ENCODE measurements at places on chromosomes 16 and 17.

DNA sequence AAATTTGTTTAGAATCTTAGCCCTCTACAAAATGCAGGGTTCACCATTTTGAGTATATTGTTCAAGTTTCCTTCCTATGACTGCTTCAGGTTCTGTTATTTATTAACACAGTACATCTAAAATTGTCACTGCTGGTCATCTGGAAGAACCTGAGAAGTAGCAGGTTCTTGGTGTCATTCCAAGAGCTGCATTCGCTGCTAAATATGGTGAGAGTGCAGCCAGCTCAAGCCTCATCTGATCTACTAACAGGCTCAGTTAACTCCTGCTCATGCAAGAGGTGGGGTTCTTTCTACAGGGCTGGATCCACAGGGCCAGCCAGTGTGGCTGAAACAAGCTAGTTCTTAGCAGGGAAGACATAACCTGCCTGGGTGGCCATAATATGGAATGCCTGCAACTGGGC is 1946.1 kb downstream of the TP53TG3F start:
- DNase-seq, result no peak

DNA sequence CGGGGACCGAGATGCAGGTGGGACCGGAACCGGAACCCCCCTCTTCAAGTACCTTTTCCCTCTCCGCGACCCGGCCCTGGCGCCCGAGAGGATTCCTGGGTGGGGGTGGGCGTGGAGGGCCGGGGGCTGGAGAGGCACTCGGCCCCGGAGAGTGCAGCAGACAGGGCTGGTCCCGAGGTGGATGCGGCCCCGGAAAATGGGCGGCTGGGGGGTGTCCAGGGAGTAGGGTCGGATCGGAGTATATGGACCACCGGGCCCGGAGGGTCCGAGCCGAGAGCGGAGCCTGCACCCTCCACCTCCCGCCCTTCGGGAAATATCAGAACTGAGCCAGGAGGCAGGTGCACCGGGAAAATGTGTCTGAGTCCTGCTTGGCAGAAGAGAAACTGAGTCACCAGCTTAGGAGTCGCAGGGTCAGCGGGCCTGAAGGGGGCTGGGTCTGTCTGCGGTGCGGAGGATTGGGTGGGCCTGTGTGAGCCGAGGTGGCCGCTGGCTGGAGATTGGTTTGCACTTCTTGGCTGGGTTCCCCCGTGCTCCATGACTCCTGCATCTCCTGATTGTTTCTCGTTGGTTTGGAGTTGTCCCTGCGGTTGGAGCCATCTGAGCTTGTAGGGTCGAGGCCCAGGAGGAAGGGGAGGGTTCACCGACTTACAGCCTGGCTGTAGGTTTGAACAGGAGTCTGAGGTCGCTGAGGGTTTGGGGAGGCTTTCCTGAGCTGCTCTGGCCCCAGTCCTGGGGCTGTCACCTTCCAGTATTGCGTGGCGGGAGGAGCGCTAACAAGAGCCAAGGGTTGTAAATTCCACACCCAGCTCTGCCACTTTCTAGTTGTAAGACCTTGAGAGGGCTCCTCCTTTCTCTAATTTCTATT is 518 bp downstream of the SH2B1 start:
- peak; percentile 22 for DNase-seq

GRCh38 chr16:56505181-56505580 is 14.6 kb downstream of the BBS2 start:
- no peak for DNase-seq

DNA sequence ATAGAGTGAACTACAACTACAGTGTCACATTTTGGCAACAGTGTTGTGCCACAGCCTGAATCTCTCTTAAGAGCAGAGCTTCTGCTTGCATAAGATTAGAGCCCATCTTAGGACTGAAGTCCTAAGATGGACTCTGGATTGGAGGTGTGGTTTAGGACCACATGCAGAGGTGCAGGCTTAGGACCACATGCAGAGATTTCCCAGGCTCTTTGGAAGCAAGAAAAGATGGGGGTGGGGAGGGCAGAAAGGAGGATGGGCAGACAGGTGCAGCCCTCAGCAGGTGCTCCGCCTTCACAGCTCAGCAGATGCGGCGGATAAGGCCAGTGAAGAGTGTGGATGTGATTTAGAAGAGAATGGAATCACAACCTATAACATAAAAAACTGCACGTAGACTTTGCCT is 128.7 kb downstream of the TANGO6 start:
- no peak for DNase-seq

- no peak for DNase-seq
Observed at GRCh38 chr17:44568945-44569858, 11.9 kb downstream of the FZD2 start.

DNA sequence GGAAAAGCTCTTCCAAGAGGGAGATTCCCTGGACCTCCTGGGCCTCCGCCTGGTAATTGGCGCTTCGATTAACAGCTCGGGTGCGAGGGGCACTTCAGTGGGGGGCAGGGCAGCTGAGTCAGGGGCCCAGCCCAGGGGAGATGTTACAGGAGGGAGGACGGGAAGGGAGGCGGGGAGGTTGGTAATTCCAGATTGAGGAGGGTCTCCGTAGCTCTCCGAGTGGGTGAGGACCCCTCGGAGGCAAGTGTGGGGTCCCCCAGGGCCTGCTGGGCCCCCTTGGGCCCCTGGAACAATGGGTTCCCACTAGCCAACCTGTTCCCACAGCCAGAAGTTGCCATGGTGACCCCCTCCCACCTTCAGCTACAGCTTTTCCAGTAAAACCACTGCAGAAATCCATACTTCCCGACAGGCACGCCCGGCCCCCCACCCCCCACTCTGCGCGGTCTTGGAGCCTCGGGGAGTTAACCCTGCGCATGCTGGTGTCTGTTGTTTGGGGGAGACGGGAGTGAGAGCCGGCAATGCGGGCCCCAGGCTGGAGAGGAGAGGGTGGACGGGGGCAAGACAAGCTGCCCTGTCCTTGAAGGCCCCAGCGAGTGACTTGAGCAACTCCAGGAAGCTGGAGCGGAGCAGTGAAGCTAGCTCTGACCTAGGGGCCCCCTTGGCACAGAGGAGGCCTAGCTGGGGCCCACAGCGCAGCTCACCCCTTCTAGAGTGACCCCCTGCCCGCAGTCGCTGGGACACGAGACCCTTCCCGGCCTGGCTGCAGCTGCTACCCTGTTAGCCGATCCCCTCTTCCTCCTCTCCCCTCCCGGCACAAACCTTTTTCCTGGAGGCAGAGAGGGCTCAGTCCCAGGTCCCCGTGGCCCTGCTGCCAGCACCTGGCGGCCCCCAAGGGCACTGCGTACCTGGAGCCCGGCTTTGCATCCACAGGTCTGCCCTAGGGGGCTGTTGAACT is 37.8 kb downstream of the TMEM235 start:
- peak; percentile 24 for DNase-seq

All from fibroblast of skin of back (primary cell).